Uterus (tissue), 4 donors: ENCODE measurements at places on chromosomes 2 and 18. TPM values are rescaled to one million over a fixed set of nuclear protein-coding genes. Genes with fewer than 3 reads are reported as not detected.

Gene ACOXL
- total RNA-seq = 0.41 TPM

DNA sequence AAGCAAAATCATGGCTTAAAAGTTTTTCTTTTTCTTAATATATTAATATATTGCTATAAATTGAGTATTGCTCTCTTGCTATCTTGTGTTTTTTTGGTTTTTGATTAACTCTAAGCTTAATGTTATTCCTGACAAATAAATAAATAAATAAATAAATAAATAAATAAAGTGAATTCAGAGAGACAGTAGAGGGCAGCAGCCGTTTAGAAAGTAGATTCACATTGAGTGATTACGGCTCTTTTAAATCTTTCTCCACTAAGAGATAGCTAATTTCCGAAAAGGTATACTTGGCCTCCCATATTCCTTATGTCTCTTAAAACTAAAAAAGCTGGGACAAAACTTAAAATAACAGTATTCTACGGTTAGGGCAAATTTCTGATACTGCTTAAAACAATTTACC lies 34.3 kb downstream of the MSH2 start:
- no peaks in the 10 kb centered on the region for H3K4me1 ChIP-seq
- no peak overlapping the region for H3K27ac ChIP-seq
- H3K36me3 ChIP-seq = no peaks in the 10 kb centered on the region
- no peak overlapping the region for H3K4me3 ChIP-seq
- no peaks in the 10 kb centered on the region for H3K27me3 ChIP-seq
- DNase-seq = no peak

- no peaks in the 10 kb centered on the region for H3K36me3 ChIP-seq
- no peaks in the 10 kb centered on the region for H3K27me3 ChIP-seq
- H3K4me1 ChIP-seq = no peaks in the 10 kb centered on the region
- H3K27ac ChIP-seq = no peak overlapping the region
Observed at GRCh38 chr2:26744953-26745352, 19.1 kb upstream of the SLC35F6 start.

DNA sequence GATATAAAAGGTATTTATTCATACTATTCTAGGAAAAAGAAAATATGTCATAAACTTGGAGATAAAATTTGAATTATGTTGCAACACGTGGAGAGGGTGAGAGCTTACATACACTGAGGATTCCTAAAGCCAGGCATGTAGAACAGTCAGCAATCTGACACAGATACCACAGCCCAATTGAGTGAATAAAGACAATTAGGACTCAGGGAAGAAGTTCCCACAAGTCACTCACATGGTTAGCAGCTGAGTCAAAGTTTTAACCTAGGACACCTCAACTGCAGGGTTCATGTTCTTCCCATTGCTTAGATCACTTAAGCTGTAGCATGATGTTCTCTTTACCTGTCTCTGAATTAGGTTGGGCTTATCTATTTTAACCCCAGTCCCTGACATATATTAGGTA lies 189.5 kb downstream of the CMPK2 start:
- H3K4me1 ChIP-seq = no peaks in the 10 kb centered on the region
- no peak overlapping the region for H3K4me3 ChIP-seq
- H3K27ac ChIP-seq = no peak overlapping the region
- H3K36me3 ChIP-seq = no peaks in the 10 kb centered on the region
- H3K27me3 ChIP-seq = no peaks in the 10 kb centered on the region

GRCh38 chr2:17626986-17627385 lies 86.5 kb downstream of the VSNL1 start:
- no peaks in the 10 kb centered on the region for H3K4me1 ChIP-seq
- no peak overlapping the region for H3K27ac ChIP-seq
- H3K36me3 ChIP-seq = no peaks in the 10 kb centered on the region
- DNase-seq = no peak
- no peak overlapping the region for H3K4me3 ChIP-seq
